Caco-2 (cell line): ENCODE measurements at places on chromosomes 3 and 15. TPM values are rescaled to one million over a fixed set of nuclear protein-coding genes. Genes with fewer than 3 reads are reported as not detected.

- no peak for DNase-seq
These were observed 78.3 kb upstream of the TBC1D5 start for GRCh38 chr3:17820704-17821103.

DNA sequence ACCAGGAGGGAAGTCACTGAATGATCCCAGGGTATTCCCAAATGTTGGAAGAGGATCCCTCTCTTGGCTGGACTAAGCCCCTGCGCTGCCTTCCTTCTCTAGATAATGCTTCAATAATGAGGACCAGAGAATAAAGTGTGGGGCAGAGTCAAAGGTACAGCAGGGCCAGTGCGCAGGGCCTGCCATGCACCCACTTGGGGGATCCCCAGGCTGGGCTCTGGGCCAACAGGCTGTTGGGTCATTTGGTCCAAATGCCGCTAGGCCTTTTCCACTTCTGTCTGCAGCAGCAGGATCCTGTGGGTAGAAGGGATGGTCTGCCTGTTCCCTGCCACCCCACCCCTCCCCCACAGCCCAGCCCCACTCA lies 5.7 kb upstream of the CLK3 start:
- DNase-seq: no peak

Gene AHSG
- total RNA-seq: 222 and 237 TPM in 2 replicates

DNA sequence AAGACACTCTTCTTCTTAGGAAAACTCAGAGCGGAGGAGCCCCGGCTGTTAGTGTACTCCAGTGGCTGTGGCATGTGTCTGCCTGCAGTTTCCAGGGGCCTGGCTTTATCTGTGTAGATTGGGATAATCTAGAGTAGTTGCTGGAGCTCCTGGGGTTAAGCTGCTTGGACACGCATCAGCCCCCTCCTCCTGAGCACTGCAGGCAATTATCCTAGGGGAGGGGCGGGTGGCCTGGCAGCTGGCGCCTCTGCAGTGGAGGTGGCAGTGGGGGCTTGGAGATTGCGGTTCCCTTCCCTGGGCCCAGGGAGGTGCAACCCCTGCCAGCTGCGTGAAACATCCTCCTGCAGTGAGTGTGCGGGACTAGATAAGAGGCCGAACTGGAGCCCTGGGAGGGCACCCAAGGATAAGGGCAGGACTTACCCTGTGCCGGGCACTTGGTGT lies 68.2 kb downstream of the EFCAB12 start:
- DNase-seq: no peak

DNA sequence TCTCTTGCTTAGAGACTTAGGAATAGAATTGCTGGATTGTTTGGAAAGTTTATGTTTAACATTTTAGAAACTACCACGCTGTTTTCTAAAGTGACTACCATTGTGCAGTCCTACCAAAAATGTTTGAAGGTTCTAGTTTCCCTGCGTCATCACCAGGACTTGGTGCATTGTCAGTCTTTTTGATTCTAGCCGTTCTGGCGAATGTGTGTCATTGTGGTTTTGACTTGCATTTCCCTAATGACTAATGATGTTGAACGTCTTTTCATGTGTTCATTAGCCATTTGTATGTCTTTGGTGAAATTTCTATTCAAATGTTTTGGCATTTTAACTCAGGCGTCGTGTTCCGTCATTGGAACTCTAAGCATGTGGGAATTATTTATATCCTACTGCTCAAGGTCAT lies 58.0 kb downstream of the CHD2 start:
- DNase-seq: no peak

DNA sequence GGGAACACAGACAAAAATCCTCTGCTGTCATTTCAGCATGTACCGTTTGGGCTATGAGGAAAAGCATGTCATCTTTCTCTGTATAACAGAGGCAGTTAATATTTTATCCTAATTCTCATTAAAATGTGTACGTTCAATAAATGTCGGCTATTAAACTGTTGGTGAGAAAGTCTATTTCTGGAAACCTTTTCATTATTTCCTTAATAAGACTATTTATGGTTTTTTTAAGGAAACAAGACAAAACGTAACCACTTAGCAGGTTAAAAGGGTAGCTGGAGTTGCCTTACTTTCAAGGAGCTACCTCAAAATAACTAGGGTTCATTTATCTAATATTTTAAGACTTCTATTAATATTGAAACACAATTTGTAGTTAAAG lies 1.8 kb upstream of the STT3B start:
- no peak for DNase-seq

DNA sequence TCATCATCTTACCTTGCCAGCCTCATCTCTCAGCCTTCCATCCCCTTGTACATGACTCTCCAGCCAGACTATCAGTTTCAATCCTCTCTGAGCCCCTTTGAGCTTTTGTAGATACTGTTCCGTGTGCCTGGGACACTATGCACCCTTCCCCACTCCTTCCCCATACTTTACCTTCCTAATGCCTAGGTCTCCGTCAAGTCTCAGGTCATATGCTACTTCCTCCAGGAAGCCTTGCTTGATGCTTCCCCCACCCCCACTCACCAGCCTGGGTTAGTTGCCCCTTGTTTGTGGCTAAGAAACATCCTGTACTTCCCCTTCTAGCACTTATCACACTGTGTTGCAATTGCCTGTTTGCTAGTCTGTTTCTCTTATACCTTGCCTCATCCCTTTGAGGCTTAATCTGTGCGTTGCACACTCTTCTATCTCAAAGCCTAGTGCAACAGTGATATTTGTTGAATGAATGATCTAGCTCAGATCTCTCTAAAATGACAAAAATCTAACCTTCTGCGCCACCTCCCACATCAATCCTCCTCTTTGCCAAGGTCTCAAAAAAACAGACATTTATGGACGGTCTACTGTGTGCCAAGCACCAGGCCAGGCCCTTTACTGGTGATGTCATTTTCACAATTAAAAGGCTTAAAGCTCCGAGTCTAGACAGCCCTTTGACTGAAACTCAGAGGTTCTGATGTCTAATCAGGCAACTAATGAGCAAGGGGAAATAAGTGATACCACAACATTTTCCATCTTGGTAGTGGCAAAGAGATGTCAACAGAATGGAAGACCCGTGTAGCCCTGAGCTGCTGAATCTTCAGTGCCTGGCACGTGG lies 6.5 kb upstream of the USP3 start:
- DNase-seq: no peak

GRCh38 chr3:107983247-107983646 lies 107.6 kb downstream of the CD47 start:
- DNase-seq: no peak

DNA sequence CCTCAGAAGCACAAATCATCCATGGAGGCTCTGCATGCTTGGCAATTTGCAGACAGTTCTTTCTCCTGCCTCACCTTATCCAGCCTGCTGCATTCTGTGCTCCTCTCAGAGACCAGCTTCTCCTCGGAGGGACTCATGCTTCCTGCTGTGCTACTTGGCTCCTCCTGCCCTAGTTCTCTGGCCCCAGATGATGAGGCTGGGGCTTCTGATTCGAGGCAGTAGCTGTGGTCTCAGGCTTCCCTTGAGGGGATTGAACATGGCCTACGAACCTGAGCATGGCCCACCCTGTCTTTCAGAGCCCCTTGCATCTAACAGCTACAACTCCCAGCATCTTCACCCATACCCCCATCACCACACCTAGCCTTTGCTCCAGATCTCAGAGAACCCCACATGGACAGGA lies 6.7 kb downstream of the VIPR1 start:
- no peak for DNase-seq

DNA sequence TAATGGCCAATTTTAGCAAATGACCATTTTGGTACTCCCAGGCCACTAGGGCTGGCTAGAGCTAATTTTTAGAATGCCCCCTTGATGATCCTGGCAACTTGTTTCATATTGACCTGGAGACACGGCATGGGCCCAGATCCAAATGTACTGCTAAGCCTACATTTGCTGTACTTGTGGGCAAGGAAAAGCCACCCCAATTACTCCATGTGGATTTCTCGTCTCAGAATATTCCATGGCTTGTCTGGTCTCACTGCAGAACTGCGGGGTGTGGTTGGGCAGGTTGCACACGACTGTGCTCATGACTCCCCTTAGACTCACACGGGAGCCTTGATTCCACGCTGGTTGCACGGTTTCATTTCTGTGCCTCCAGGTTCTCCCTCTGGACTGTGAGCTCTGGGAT lies 140.9 kb downstream of the RPLP1 start:
- peak; percentile 6 for DNase-seq

Gene GPR15
- not detected in 2 replicates for total RNA-seq

Gene SCN11A
- total RNA-seq: 0.12 TPM in 1 of 2 replicates, not detected in the other

DNA sequence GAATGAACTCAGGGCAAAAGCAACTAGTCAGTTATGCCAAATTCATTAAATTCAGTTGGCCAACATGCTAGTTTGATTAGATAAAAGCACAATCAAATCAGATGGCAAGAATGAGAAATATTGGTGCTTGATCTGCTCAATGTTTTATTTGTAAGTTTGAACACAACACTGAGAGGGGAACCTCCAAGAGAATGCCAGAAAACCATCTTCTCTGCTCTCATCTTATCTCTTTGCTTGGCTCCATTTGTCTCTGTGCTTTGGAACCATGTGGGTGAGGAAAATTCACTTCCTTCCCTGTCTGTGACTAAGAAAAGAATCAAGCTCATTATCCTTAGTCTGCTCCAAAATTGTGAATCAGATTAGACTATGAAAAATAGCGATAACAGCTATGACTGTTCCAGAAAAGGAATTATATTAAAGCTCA lies 43.6 kb upstream of the DCBLD2 start:
- DNase-seq: no peak

Gene CFAP44
- total RNA-seq: 2.4 and 5.1 TPM in 2 replicates

DNA sequence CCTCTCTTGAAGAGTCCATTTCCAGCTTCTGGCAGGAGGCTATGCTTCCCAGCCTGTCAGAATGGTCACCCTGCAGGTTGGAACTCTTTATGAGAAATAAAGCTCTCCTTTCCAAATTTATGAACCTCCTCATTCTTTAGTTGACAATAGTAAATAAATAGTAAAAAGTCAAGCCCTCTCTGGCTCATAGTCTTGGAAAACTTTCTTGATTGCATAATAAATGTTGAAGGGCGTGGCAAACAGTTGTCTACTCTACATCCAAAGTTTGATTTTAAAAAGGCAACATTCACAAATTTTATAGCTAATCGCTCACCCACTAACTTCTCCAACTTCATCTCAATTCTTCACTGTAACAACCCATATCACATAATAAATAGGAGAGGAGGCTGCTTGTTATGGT lies 58.8 kb downstream of the MCF2L2 start:
- DNase-seq: no peak

GRCh38 chr3:9809615-9810432 lies at the start of gene TTLL3:
Gene TTLL3 (plus strand): TSS chr3:9810262. CDS start chr3:9810662, 400 bp downstream.
- DNase-seq: peak; percentile 71

Gene SATB1
- total RNA-seq: 13.8 and 16.4 TPM in 2 replicates
